Mesothelial cell of epicardium (in vitro differentiated cells): ENCODE measurements at places on chromosomes 2 and 18.

DNA sequence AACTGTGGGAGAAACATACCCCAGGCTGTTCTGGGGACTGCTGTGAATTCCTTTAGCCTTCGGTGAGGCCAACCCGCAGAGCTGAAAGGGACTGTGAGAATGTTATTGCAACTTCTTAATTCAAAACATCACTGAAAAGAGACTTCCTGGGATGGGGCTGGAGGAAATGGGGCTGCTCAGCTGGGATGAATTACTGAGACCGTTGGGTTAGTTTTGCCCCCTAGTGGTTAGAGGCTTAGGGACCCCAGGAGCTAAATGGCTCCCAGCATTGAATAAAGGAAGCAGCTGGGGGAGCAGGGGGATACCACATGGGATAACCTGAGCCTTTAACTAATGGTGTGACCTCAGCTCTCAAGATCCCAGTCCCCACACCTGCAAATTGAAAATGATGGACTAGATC is 941.1 kb upstream of the FANCL start:
- H3K36me3 ChIP-seq, result no peaks in the 10 kb centered on the region
- no peak overlapping the region for H3K4me3 ChIP-seq
- H3K27me3 ChIP-seq, result no peaks in the 10 kb centered on the region
- no peak for DNase-seq
- H3K4me1 ChIP-seq, result peaks cover 35% of the 10 kb centered on the region

DNA sequence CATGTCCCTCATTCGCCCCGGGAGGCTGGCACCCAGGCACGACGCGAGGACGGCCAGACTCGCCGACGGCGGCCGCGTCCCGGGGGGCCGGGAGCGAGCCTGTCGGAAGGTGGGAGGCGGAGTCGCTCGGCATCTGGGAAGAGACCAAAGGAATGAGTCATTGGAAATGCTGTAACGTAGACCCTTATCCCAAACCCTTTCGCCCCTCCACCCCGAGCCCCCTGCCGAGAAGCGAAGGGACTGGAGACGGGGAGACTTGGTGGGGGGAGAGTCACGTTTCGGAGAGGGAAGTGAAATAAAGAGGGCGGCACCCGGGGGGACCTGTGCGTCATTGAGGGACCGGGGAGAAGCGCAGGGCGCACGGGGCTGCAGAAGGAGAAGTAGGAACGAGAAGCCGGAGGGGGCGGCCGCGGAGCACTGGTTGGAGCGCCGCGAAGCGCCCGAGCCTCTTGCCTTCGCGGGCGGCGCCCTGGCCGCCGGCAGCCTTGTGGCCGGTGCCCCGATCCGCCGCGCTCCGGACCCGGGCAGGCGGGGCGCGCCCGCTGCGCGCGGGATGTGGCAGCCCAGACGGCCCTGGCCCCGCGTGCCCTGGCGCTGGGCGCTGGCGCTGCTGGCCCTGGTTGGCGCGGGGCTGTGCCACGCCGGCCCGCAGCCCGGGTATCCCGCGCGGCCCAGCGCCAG is at the start of gene EMILIN2:
Gene EMILIN2 (plus strand): TSS at position 371 of the 681 bp plus-strand sequence. CDS start 183 bp downstream, at position 554.
- H3K27ac ChIP-seq, result peak within 1 kb of the TSS; percentile 76
- H3K36me3 ChIP-seq, result no peaks in the 10 kb centered on the region
- peaks cover 17% of the 10 kb centered on the region for H3K4me1 ChIP-seq
- peak within 1 kb of the TSS; percentile 79 for H3K4me3 ChIP-seq

- no peak overlapping the region for H3K4me3 ChIP-seq
- H3K27ac ChIP-seq, result no peak overlapping the region
- no peaks in the 10 kb centered on the region for H3K27me3 ChIP-seq
These were observed 325.6 kb downstream of the SOX11 start for GRCh38 chr2:6017736-6018286.

DNA sequence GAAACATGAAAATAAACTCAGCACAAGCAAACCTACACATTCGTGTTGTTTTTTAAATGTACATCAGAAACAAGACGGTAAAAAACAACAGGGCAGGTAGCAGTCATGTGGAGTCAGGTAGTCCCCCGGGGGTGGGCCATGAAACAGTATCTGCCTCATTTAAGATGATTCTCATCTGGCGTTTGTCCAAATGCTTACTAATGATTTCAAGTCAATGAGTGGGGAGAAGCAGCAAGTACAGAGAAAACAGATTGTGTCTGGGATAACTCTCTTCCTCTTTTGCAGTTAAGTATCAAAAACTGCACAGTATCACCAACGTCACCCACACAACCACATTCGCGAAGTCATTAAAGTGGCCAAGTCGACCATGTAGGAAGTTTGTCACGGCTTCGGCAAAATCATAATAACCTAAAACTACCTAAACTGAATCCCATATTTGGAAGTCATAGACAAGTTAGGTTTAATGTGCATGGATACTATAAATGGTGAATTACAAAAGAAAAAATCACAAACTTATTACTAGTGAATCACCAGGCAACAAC is 1.3 kb downstream of the LAPTM4A start:
- H3K36me3 ChIP-seq, result no peaks in the 10 kb centered on the region
- no peak overlapping the region for H3K4me3 ChIP-seq
- DNase-seq, result no peak
- no peak overlapping the region for H3K27ac ChIP-seq

- peaks cover 74% of the 10 kb centered on the region for H3K4me1 ChIP-seq
- peaks cover 16% of the 10 kb centered on the region for H3K27me3 ChIP-seq
- H3K36me3 ChIP-seq, result no peaks in the 10 kb centered on the region
- H3K27ac ChIP-seq, result peak overlapping the region; percentile 77
- DNase-seq, result no peak
These were observed 65.8 kb upstream of the ATL2 start for GRCh38 chr2:38442643-38443541.

DNA sequence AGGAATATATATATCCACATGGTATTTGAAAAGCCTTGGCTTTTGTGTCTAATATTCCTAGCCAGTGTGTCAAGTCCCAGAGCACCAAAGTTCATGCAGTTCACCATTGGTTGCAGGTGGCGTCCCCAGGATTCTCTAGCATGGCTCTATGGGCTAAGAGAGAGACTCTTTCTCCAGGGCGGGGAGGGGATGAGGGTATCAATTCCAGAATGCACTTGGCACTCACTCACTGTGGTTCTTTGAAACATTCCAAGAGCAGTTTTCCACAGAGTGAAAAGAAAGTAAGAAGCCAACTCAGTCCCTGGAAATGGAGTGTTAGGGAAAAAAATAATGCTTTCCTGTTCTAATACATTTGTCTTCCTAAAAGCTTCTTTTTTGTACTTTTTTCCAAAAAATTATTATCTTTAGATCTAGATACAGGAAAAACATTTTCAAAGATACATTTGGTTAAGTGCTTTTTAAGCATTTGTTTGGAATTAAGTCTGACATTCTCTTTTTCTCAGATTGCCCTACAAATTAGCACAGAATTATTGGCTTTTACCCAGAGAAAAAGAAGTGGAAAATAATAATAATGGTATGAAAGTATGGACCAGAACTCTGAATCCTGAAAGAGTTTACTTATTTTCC is 239.9 kb downstream of the PAX3 start:
- peaks cover 65% of the 10 kb centered on the region for H3K27me3 ChIP-seq
- peaks cover 13% of the 10 kb centered on the region for H3K4me1 ChIP-seq
- H3K36me3 ChIP-seq, result no peaks in the 10 kb centered on the region
- no peak overlapping the region for H3K27ac ChIP-seq

- H3K36me3 ChIP-seq, result no peaks in the 10 kb centered on the region
- H3K4me3 ChIP-seq, result no peak overlapping the region
These were observed 15.3 kb upstream of the THSD7B start for GRCh38 chr2:136750065-136750464.

DNA sequence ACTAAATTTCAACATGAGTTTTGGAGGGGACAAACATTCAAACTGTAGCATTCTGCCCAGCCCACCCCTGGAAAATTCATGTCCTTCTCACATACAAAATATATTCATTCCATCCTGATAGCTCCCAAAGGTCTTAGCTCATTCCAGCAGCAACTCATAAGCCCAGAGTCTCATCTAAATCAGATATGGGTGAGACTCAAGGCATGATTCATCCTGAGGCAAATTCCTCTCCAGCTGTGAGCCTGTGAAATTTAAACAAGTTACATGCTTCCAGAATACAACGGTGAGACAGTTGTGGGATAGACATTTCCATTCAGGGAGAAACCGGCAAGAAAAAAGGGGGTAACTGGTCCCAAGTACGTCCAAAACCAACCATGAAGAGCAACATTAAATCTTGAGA is 43.5 kb upstream of the FAHD2A start:
- H3K4me1 ChIP-seq, result no peaks in the 10 kb centered on the region
- no peaks in the 10 kb centered on the region for H3K36me3 ChIP-seq

DNA sequence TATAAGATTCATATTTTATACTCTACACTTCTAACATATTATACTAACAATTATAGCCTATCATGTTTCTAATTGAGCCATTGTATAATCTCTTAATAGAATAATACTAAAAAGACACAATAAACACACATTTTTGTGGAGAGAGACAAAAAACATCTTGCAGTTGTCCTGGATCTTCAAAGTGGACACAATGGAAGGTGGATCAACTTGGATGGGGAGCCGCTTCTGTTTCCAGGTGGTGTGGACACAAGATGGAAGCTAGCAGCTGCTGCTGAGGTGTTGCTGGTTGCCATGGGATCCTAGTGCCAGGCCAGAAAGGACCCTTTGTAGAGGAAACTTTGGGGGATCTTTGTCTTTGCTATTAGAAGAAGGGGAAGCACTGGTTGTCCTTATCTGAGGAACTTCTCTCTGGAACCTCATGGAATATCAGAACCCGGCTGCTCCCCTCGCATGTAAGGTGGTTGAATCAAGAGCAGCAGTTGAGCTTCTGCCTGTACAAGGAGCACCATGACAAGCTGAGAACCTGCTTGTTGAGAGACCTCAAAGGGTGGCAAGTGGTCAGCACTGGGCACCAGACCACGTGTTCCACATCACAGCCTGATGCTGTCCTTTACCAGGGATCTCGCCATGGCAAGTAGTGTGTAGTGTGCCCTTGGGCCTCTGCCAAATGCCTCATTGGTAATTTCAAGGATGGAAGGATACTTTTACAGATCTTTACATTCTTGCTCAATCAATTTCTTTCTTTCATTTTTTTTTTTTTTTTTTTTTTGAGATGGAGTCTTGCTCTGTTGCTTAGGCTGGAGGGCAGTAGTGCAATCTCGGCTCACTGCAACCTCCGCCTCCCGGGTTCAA is 232.2 kb downstream of the MYCN start:
- H3K4me3 ChIP-seq, result no peak overlapping the region
- H3K4me1 ChIP-seq, result no peaks in the 10 kb centered on the region
- no peaks in the 10 kb centered on the region for H3K27me3 ChIP-seq

GRCh38 chr18:32335228-32335627 is 135.5 kb downstream of the GAREM1 start:
- no peak overlapping the region for H3K4me3 ChIP-seq
- H3K27ac ChIP-seq, result no peak overlapping the region
- no peaks in the 10 kb centered on the region for H3K36me3 ChIP-seq
- no peaks in the 10 kb centered on the region for H3K27me3 ChIP-seq
- DNase-seq, result no peak
- no peaks in the 10 kb centered on the region for H3K4me1 ChIP-seq

DNA sequence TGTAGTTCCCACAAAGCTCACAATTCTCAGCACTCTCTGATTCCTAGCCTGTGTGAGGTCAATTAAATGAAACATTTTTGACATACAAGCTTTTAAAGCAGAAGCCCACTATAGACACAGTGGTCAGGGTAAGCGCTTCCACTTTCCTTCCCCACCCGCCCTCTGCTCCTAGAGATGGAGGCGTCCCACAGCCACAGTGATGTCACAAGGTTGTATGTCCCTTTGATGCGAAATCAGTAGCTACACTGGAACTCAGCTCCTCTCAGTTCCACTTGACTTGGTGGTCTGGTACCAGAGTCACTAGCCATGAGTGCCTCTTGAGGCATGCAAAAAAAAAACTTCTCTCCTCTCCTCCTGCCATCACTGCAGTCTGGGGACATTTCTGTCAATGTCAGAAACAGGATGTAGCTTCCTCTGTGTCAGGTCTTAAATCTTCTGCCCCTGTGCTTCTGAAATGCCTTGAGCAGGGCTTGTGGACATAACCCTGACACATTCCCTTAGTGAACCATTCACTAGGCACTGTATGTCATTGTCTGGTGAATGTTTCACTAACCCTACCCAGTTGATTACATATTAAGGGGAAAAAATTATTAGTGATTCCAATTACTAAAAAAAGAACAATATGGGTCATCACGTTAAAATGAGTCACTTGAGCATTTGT is 7.8 kb downstream of the SULT1C4 start:
- H3K36me3 ChIP-seq, result peaks cover 58% of the 10 kb centered on the region
- DNase-seq, result no peak
- peaks cover 13% of the 10 kb centered on the region for H3K4me1 ChIP-seq
- no peaks in the 10 kb centered on the region for H3K27me3 ChIP-seq
- H3K27ac ChIP-seq, result no peak overlapping the region

- H3K4me3 ChIP-seq, result no peak overlapping the region
- DNase-seq, result no peak
These were observed 33.9 kb upstream of the TBC1D8 start for GRCh38 chr2:101185085-101185484.

DNA sequence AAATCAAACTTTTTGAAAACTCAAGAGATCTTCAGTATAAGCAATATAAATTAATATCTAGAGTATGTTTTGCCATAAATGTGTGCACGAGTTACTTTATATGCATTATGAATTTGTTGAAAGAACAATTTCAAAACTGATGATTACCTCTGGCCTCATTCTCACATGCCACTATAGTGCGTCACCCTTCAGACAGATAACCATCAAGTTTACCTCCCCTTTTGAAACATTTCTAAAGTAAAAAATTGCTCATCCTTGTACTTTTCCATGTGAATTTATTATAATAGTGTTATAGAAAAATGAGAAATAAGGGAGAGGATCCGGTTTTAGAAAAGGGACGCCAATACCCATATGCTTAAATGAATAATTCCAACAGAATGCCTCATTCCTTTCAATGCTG is 38.3 kb downstream of the ZEB2 start:
- H3K4me1 ChIP-seq, result peaks cover 74% of the 10 kb centered on the region
- peaks cover 4% of the 10 kb centered on the region for H3K36me3 ChIP-seq
- H3K4me3 ChIP-seq, result no peak overlapping the region
- DNase-seq, result no peak
- peak overlapping the region; percentile 95 for H3K27ac ChIP-seq

DNA sequence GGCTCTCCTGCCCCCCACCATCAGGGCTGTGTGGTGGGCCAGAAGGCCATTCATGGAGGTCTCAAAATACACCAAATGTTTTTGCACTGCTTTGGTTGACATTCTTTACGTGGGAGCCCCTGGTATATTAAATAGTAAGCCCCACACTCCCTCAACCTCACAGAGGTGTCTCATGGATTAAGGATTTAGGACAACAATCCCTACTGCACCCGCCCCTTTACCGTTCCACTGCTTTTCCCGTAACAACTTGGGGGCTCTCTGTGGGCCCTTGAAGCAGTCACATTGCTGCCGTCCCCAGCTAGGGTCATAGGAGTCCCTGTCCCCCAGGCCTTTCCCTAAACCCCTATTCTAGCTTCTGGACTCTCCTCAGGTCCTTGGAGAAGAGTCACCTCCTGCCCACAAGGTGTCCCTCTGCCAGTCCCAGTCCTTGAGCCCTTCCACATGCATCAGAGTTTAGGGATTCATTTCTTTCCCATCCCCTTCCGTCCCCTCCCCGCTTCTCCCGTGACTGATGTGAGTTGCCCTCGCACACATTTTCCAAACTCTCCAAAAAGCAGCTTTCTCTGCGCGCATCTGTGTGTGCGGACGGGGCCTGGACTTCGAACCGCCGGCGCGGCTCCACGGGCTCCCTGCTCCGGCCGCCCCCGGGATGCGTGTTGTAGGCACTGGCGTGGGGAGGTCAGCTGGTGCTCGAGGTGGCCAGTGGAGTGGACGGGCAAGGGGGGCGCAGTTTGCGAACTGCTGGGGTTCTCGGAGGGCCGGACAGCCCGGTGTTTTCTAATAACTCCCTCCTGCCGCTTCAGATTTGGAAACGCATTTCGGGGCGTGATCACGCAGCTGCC is 84.8 kb downstream of the LYPD1 start:
- H3K4me1 ChIP-seq, result peaks cover 16% of the 10 kb centered on the region
- peaks cover 21% of the 10 kb centered on the region for H3K27me3 ChIP-seq
- no peak overlapping the region for H3K4me3 ChIP-seq
- H3K27ac ChIP-seq, result no peak overlapping the region
- H3K36me3 ChIP-seq, result no peaks in the 10 kb centered on the region
